Hindlimb muscle (tissue), 1 donor: ENCODE measurements at places on chromosomes 13 and 19.

DNA sequence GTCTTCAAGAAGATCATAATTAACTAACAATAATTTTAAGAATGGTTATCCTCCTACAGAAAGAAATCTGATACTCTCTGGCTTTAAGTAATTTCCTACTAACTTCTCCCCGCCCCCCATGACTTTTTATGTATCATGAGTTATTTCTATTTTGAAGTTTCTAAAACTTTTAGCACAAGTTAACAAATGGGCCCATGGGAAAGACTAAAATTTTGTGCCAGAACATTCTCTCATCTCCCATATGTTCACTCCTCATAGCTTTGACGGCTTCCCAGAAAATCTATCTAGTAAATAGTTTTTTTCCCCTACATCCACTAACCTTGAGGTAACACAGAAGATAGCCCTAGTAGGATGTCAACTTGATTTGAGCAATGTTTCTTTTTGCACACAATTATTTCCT lies 148.3 kb downstream of the POSTN start:
- DNase-seq: peak; percentile 71

- no peak for DNase-seq
Observed at GRCh38 chr19:44673510-44673909, 2.2 kb downstream of the CEACAM19 start.

DNA sequence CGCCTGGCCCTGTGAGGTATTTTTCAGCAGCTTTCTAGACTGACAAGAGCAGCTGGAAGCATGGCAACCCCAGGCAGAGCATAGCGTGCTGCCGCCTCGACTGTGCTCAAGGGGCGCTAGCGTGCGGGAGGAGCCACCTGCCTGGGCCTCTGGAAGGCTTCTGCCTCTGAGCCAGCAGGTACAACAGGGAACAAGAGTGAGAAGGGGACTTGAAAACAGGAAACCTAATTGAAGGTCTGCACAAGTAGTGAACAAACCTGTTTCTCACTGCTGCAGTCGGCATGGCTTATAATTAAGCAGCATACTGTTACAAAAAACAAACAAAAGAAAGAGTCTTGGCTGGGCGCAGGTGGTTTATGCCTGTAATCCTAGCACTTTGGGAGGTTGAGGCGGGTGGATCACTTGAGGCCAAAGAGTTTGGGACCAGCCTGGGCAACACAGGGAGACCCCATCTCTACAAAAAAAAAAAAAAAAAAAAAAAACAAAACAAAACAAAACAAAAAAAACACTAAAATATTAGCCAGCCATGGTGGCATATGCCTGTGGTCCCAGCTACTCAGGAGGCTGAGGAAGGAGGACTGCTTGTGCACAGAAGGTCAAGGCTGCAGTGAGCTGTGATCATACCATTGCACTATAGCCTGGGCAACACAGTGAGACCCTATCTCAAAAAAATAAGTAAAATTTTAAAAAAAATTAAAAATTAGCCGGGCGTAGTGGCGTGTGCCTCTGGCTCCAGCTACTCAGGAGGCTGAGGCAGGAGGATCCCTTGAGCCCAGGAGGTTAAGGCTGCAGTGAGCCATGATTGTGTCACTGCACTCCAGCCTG lies 12.6 kb upstream of the GARRE1 start:
- DNase-seq: no peak

DNA sequence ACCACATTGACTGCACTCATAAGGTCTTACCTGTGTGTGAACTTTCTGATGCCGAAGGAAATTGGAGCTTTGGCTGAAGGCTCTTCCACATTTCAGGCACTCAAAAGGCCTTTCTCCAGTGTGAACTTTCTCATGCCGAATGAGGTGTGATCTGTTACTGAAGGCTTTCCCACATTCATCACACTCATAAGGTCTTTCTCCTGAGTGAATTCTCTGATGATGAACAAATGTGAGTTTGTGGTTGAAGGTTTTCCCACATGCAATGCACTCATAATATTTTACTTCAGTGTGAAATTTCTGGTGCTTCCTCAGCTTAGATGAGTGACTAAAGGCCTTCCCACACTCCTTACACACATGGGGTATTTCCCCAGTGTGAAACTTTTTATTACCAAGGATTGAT lies 5.7 kb downstream of the ZNF132 start:
- no peak for DNase-seq

DNA sequence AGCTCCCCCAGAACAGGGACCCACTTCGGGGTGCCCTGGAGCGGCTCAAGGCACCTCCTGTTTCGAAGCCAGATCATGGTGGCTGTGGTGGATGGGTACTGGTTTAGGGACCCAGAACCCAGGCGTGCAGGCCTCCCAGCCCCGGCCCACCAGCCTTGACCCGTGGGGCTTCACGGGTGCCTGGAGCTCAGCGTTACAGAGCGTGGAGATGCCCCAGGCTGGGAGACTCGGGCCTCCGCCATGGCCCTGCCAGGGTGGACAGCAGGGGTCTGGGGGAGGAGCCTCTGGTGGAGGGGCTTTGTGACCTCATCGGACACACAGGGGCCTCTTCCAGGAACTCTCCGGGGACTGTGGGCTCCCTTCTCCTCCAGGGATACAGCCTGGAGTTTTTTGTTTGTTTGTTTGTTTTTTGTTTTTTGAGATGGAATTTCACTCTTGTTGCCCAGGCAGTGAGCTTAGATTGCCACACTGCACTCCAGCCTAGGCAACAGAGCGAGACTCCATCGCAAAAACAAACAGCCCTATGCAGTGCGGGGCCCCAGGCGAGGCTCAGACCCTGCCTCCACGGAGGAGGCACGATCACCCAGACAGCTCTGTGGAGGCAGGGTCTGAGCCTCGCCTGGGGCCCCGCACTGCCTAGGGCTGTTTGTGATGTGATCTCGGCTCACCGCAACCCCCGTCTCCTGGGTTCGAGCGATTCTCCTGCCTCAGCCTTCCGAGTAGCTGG lies at the start of gene GARIN5B:
Gene GARIN5B (minus strand): TSS at position 271 of the 727 bp plus-strand sequence. CDS start 194 bp downstream, at position 77.
- DNase-seq: no peak

DNA sequence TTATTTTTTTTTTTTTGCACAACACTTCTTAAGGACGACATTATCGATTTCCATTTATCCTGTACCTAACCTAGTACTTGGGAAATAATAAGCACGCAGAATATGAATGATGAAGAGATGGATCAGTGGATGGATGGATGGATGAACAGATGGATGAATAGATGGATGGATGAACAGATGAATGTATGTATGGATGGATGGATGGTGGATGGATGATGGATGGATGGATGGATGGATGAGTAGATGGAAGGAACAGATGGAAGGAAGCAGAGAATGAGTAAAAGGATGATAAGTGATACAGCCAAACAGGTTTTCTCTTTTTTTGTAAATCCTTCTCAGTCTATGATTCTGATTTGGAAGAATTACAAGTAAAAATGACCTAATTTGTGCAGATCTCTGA lies 166.9 kb downstream of the COL4A1 start:
- no peak for DNase-seq

- peak; percentile 86 for DNase-seq
Observed at GRCh38 chr19:46016426-46017094, 6.3 kb downstream of the PGLYRP1 start.

DNA sequence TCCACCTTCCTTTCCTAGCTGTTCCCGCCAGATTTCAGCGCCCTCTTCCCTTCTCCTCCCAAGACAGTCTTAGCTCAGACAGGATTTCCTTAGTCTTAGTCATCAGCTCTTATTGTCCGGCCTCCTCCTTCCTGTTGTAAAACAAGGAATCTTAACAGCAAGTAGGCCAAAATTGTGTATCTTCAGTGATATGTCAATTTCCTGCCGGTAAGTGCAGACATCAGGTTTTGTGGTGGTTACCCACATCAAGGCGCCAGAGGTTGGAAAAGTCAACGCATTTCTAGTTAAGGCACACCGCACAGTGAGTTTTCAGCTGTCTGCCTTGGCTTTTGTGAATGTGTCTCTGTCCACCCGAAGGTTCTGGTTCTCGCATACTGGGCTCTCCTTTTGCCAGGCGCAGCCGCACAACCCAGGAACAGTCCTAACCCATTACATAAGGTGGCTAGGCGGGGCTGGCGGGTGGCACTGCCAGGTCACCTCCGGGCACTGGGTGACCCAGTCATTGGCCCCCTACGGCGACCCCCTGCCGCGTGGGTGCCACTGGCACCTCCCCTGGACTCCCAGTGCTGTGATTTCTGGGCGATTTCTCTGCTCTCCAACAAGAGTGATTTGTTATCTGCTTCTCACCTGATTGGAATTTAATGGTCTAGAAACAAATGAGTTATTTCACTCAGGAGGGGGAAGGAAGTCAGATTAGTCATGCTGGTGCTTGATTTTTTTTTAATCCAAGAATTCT lies 12.9 kb downstream of the COL4A2 start:
- DNase-seq: no peak

GRCh38 chr13:95588134-95588533 lies 35.6 kb downstream of the CLDN10 start:
- no peak for DNase-seq

DNA sequence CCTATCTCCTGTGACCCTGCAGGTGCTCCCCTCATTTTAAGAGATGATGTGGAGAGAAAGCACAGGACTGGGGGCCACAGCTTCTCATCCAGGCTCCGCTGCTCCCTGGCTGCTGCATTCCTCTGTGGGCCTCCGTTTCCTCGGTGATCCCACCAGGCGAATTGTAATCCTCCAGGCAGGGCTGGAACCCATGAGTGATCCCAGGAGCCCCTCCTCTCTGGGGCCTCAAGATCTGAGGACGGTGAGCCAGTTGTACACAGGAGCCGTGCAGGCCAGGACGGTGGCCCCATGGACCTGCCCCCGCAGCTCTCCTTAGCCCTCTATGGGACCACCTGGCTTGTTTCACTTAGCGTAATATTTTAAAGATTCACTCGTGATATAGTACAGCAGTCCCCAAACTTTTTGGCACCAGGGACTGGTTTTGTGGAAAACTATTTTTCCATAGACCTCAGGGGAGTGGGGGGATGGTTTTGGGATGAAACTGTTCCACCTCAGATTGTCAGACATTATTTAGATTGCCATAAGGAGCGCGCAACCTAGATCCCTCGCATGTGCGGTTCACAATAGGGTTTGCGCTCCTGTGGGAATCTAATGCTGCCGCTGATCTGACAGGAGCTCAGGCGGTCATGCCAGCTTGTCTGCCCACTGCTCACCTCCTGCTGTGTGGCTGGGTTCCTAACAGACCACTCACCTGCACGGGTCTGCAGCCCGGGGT lies 5.6 kb downstream of the FFAR3 start:
- DNase-seq: no peak

GRCh38 chr13:24249624-24250023 lies 59.8 kb upstream of the C1QTNF9 start:
- DNase-seq: no peak

GRCh38 chr13:23020246-23020843 lies 160.4 kb upstream of the SGCG start:
- DNase-seq: peak; percentile 65

- no peak for DNase-seq
Observed at GRCh38 chr19:2529473-2529918, 53.6 kb downstream of the GADD45B start.

DNA sequence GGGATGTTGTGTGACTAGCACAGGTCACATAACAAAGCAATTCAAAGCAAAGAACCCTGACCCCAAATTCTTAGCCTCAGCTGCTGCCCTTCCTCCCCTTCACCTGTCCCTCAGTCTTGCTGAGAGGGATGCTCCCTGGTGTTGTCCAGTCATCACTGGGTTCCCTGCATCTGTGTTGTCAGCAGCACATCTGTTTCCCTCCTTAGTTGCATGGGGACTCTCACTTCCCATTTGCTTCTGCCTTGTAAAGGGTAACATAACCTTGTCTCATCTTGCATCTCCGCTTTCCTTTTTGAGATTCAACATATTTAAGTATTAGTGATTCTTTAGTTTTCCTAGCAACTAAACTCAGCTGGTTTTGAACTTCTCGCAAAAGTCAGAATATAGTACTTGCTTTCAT lies 54.0 kb downstream of the SPATA13 start:
- DNase-seq: no peak

GRCh38 chr19:36169084-36169760 lies 17.0 kb upstream of the COX7A1 start:
- no peak for DNase-seq

- no peak for DNase-seq
Observed at GRCh38 chr13:75938811-75939560, 302.9 kb downstream of the LMO7 start.

DNA sequence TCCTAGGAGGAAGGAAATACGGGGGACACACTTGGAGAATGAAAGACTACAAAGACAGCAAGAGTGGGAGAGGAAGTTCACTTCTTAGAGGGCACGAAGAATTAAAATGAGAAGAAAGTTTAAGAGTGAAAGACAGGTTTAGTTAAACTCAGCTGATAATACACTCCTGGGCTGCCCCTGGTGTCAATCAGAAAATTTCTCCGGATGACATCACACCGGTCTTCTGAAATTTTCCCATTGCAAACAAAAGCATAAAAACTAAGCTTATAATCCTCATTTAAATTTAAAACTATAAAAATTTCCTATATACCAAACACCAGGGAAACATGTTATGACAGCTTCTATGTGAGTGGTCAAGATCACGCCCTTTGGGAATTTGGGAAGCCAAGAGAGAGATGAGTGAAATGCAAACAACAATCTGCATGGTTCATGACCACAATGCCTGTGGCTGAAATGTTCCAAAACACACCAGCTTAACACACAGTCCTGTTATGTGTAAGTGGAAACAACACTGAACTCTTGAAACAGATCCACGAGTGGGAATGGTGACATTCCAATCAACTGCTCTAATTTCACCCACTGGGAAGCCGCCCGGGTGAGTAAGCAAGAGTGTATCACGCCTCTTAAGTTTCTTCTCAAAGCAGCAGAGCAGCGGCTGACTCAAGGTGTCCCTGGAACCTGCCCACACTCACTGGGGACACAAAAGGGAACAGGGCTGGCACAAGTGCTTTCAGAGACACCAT lies 49.0 kb downstream of the BRD4 start:
- no peak for DNase-seq

DNA sequence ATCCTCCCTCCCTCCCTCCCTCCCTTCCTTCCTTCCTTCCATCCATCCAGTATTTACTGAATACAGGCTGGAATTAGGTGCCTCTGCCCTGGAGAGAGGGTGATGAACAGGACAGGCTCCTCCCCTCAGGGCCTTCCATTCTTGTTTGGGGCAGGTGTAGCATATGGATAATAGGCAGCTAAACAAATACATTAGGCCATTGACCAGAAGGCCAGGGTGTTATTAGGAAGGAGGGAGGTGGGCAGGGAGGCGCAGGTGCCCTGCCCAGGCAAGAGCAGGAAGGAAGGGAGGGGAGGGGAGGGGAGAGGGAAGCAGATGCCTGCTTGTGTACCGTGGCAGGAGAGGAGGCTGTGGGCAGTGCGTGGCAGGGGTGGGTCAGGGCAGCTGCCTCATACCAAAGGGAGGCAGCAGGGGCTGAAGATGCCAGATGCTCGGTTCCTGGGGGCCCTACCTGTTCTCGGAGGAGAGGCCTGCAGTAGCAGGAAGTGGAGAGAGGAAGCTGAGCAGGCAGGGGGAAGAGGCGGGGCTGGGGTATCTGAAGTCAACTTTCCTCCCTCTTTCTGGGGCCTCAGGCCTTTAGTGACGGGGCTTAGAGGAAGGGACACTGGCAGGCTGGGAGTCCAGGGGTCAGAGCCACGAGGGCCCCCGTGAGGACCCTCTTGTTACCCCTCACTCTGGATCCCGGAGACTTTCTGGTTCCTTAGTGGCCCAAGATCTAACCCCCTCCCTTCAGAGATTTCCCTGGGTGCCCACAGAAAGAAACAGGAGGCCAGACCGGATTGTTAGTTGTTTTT lies at the start of gene RINL:
Gene RINL (minus strand): TSS at position 495 of the 794 bp plus-strand sequence. CDS start 1,533 bp downstream, outside the sequence.
- DNase-seq: no peak

- no peak for DNase-seq
Observed at GRCh38 chr13:37383046-37383445, 215.5 kb downstream of the POSTN start.
